ENCODE measurements at places on chromosomes 6 and 20.

DNA sequence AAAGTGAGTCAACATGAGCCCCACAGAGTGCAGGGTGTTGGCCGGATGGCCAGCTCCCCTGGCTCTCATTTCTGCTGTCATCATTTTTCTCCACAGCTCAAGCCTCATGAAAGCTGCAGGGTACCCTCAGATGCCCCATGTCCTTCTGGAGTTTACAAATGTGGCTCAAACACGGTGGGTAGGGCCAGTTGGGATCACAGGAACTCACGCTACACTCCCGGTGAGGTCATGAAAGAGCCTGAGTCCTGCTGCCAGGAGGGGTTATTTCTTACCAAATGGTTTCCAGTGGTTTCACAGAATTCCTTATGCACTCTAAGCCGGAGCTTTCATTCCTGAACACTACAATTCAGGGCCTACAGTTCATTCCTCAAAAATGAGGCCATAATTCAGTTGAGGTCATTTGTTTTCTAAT is 78.7 kb downstream of the TMEM170B start:
- peak; percentile 66 for DNase-seq

DNA sequence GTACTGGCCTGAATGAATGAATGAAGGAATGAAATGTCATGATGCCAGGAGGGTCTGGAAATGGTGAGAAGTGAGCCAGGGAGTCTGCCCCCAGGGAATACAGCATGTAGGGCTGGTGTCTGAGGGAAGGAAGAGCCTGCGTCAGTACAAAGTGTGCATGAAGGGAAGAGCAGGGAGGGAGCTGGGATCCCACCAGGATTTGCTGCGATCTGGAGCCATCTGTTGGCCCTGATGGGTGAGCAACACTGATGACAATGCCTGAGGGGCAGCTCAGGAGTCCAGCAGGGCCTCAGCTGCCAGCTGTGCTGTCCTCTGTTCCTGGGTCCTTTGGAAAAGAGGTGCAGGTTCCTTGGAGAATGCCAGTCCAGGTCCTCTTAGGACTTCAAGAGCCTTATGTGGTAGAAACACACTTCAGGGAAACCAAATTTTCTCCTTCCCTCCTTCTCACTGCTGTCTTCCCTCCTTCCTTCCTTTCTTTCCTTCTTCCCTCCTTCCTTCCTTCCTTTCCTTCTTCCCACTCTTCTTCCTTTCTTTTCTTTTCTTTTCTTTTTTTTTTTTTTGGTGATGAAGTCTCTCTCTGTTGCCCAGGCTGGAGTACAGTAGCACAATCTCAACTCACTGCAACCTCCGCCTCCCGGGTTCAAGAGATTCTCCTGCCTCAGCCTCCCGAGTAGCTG is 11.5 kb downstream of the BPI start:
- peak; percentile 28 for DNase-seq

GRCh38 chr6:89792881-89793280 is 26.7 kb downstream of the MDN1 start:
- peak; percentile 20 for DNase-seq

- peak; percentile 66 for DNase-seq
These were observed at the start of gene GPR6 for GRCh38 chr6:109978174-109979032. TSS of gene GPR6 (plus strand) at chr6:109978311. CDS start at chr6:109979113, 802 bp downstream.

Measured in umbilical cord (tissue), 2 donors.